ENCODE measurements at places on chromosomes 6 and 20. TPM values are rescaled to one million over a fixed set of nuclear protein-coding genes. Genes with fewer than 3 reads are reported as not detected.

The VSTM2L gene
- not detected for total RNA-seq

The OLIG3 gene
- not detected for total RNA-seq

The COL21A1 gene
- not detected for total RNA-seq

The PPIL6 gene
- 0.83 TPM for total RNA-seq

The HLA-B gene
- total RNA-seq, result 7,159 TPM

The TMX4 gene
- 58.8 TPM for total RNA-seq

The VWA7 gene
- total RNA-seq, result 2.9 TPM

The MMP24 gene
- 0.16 TPM for total RNA-seq

The KCNK15 gene
- total RNA-seq, result not detected

The RHAG gene
- not detected for total RNA-seq

The HEY2 gene
- 0.23 TPM for total RNA-seq

The SIRPA gene
- 0.86 TPM for total RNA-seq

The POU3F2 gene
- total RNA-seq, result not detected

The IPCEF1 gene
- 50.4 TPM for total RNA-seq

The FOXQ1 gene
- total RNA-seq, result not detected

The RIPPLY2 gene
- total RNA-seq, result not detected

The KIAA1755 gene
- not detected for total RNA-seq

The RNF217 gene
- 2.1 TPM for total RNA-seq

The EYA4 gene
- total RNA-seq, result not detected

The SLC32A1 gene
- not detected for total RNA-seq

The SRSF12 gene
- not detected for total RNA-seq

The PAK1IP1 gene
- 6.3 TPM for total RNA-seq

The SNPH gene
- 6.7 TPM for total RNA-seq

The SAMD10 gene
- 20.2 TPM for total RNA-seq

The COL11A2 gene
- 0.52 TPM for total RNA-seq

The SLC16A10 gene
- total RNA-seq, result 5.1 TPM

The DDO gene
- 0.12 TPM for total RNA-seq

The SCRT2 gene
- not detected for total RNA-seq

The CALHM5 gene
- total RNA-seq, result 0.65 TPM

The TGM2 gene
- total RNA-seq, result 0.76 TPM

The ANKEF1 gene
- total RNA-seq, result 2.3 TPM

The CFAP61 gene
- total RNA-seq, result not detected

The C6orf52 gene
- total RNA-seq, result not detected

The VGLL2 gene
- total RNA-seq, result not detected

The CAPN11 gene
- total RNA-seq, result 0.26 TPM

The ULBP3 gene
- total RNA-seq, result 1.6 TPM

The MUCL3 gene
- total RNA-seq, result not detected

The BYSL gene
- total RNA-seq, result 2.8 TPM

The CST3 gene
- 87.5 TPM for total RNA-seq

The CCN6 gene
- total RNA-seq, result not detected

The HLA-DQB1 gene
- total RNA-seq, result 15.7 TPM

The DNMT3B gene
- total RNA-seq, result 0.34 TPM

The SIRPB2 gene
- total RNA-seq, result 0.78 TPM

The EGFL8 gene
- 9.6 TPM for total RNA-seq

The OPRL1 gene
- 2.7 TPM for total RNA-seq

The RBL1 gene
- 27.3 TPM for total RNA-seq

The PLA2G7 gene
- total RNA-seq, result not detected

The SLC23A2 gene
- 24.4 TPM for total RNA-seq

The PHACTR3 gene
- total RNA-seq, result not detected

The MOXD1 gene
- total RNA-seq, result not detected

The PRSS16 gene
- 0.80 TPM for total RNA-seq

The ZNF334 gene
- total RNA-seq, result 0.27 TPM

The TRIM31 gene
- not detected for total RNA-seq

The HTR1E gene
- not detected for total RNA-seq

The PPP1R14C gene
- total RNA-seq, result not detected

The HLA-DMB gene
- total RNA-seq, result 23.3 TPM

The SMLR1 gene
- total RNA-seq, result not detected

The LTB gene
- 891 TPM for total RNA-seq

The MEP1A gene
- total RNA-seq, result not detected

Measured in T-helper 17 cell (primary cell).